ENCODE measurements at places on chromosomes 12 and 14.

- no peak for DNase-seq
These were observed 9.7 kb downstream of the MYH6 start for GRCh38 chr14:23398348-23398747.

DNA sequence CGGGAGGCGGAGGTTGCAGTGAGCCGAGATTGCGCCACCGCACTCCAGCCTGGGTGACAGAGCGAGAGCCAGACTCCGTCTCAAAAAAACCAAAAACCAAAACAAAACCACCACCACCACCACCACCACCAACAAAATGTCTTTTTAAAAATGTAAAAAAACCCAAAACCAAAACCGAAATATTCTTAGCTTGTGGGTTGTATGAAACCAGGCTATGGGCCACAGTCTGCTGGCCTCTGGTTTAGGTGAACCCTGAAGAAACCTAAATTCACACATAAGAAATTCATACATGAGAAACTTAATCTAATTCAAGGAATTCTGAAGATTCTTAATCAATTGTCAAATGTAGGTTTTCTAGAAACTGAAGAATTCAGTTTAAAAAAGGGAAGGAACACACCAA, 37.6 kb downstream of the INSM2 start:
- no peak for DNase-seq

DNA sequence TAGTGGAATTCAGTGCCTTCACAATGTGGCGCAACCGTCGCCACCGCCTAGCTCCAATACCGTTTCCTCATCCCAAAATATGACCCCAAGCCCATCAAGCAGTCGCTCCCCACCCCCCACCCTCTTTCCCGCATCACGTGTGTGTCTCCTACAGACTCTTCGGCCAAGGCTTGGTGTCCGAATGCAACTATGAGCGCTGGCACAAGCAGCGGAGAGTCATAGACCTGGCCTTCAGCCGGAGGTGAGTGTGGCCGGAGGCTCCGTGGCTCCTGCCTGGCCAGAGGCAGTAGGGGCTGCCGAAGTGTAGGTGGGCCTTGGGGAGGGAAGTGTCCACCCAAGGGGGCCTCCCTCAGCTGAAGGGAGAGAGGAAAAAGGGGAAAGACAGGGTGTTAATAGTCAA, 15.8 kb downstream of the CYP46A1 start:
- DNase-seq, result no peak

DNA sequence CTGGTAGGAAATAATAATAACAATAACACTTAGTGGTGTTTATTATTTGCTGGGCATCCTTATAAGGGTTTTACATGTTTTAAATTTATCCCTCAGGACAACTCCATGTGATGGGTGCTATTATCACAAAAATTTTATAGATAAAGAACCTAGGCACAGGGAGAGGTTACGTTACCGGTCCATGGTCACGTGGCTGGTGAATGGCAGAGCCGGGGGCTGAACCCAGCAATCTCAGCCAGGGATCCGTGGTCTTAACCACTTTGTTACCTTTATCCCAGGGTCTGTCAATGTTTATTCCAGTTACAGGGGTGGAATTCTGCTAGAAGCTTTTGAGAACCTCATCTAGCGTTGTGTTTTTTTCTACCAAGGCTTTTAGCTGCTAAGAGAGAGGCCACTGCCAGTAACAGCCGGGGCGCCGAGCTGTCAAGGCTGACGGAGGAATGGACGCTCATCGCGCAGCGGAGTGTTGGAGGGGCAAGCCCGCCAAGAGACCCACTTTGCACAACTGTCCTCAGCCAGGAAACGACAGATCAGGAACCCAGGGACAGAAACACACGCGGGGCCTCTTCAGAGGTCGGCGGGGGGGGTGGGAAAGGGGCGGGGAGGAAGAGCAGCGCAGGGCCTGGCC, 418 bp downstream of the AMN1 start:
- no peak for DNase-seq

- DNase-seq, result no peak
These were observed 12.1 kb upstream of the KRT77 start for GRCh38 chr12:52715416-52715815.

DNA sequence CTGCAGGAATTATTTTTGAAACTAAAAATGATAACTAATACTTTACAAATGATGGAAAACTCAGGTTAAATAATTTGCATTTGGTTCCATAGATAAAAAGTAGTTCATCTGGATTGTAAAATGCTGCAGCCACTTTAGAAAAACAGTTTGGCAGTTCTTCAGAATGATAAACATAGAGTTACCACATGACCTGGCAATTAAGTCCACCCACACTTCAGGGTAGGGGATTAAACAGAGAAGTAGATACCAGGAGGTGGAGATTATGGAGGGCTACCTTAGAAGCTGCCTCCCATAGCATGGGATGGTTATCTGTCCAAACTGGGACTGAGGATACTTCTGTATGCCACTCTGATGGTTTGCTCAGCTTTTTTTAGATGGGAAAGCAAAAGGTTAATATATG, 22.2 kb downstream of the ARF6 start:
- no peak for DNase-seq

- DNase-seq, result no peak
These were observed 478.5 kb downstream of the NELL2 start for GRCh38 chr12:44397631-44398030.

All from CD14-positive monocyte (primary cell).